ENCODE measurements at places on chromosomes 12 and 14. TPM values are rescaled to one million over a fixed set of nuclear protein-coding genes. Genes with fewer than 3 reads are reported as not detected.
A peak's percentile ranks its signal among the peaks of the same experiment; 100 is the strongest.

DNA sequence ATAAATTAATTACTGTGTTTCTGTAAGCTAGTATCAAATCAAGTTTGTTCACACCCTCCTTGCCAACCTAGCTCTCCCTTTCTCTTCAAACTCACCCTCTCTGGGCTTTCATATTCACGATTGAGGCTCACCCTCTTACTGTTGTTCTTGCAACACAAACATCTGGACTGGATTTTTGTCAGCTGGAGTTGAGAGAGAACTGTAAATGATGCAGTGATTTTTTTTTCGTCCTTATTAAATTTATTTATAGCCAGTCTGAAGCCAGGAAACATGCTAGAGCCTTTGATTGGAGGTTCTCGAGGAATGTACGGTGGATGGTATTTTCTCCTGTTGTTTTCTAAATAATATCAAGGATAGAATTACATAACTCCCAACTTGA lies 485.1 kb downstream of the ZFP36L1 start:
- DNase-seq = no peak
- H3K36me3 ChIP-seq = no peaks in the 10 kb centered on the region
- H3K4me3 ChIP-seq = no peak overlapping the region
- no peak overlapping the region for H3K27ac ChIP-seq
- H3K4me1 ChIP-seq = peaks cover 6% of the 10 kb centered on the region

DNA sequence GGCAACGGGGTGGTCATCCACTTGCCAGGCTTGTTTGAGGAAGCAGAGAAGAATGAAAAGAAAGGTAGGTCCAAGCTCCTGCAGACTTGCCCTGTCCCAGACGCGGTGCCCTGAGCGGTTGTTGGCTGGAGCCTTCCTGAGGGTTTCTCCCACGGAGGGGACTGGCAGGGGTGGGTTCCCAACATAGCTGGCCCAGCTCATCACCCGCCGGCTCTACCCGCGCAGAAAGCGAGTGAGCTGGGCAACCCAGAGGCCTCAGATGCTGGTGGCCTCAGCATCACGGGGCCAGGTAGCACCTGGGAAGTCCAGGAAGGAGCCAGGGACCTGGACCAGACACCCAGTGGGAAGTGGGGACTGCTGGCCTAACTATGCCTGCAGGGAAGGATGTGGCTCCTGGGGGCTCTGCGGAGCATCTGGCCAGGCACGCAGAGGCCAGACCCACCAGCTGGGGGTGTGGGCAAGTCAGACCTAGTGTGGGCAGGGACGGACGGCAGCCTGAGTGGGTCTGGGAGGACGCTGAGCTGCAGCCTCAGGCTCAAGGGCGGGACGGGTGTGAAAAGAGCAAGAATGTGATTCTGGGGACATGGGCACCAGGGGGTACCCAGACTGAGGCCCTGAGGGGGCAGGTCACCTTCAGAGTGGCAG lies 14.4 kb upstream of the SIVA1 start:
- no peak overlapping the region for H3K4me3 ChIP-seq
- H3K27me3 ChIP-seq = no peaks in the 10 kb centered on the region

- no peak overlapping the region for H3K4me3 ChIP-seq
- peaks cover 53% of the 10 kb centered on the region for H3K4me1 ChIP-seq
- no peaks in the 10 kb centered on the region for H3K36me3 ChIP-seq
- no peaks in the 10 kb centered on the region for H3K27me3 ChIP-seq
Observed at GRCh38 chr12:1588575-1588947, 5.8 kb downstream of the FBXL14 start.

GRCh38 chr14:23551266-23552028 lies at the start of gene ZFHX2:
Gene ZFHX2 (minus strand): TSS chr14:23551765. CDS start chr14:23535325, 16,440 bp downstream.
- peak; percentile 55 for DNase-seq
- peak within 1 kb of the TSS; percentile 39 for H3K27ac ChIP-seq
- H3K27me3 ChIP-seq = no peaks in the 10 kb centered on the region
- peaks cover 20% of the 10 kb centered on the region for H3K4me1 ChIP-seq
- peak within 1 kb of the TSS; percentile 71 for H3K4me3 ChIP-seq
- no peaks in the 10 kb centered on the region for H3K36me3 ChIP-seq

DNA sequence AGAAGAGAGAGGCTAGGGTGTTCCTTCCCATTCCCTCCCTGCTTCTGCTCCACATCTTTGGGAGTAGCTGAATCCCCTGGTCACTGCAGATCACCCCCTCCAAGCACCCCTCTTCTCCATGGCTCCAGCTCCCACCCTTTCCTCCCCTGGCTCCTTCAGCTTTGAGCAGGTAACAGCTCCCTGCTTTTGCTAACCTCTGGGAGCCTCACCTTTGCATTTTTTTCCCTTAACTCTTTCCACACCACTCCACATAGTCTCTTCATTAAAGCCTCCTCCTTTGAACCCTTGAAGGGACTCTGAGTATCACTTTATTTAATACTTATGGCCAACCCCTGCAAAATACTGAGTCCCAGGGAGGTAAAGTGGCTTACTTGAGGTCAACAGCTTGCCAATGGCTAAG lies 25.7 kb upstream of the SERPINA6 start:
- H3K4me3 ChIP-seq = no peak overlapping the region
- no peak overlapping the region for H3K27ac ChIP-seq
- H3K36me3 ChIP-seq = no peaks in the 10 kb centered on the region
- no peaks in the 10 kb centered on the region for H3K27me3 ChIP-seq

Gene SDR9C7
- total RNA-seq = not detected

Gene SERPINA12
- not detected for total RNA-seq

DNA sequence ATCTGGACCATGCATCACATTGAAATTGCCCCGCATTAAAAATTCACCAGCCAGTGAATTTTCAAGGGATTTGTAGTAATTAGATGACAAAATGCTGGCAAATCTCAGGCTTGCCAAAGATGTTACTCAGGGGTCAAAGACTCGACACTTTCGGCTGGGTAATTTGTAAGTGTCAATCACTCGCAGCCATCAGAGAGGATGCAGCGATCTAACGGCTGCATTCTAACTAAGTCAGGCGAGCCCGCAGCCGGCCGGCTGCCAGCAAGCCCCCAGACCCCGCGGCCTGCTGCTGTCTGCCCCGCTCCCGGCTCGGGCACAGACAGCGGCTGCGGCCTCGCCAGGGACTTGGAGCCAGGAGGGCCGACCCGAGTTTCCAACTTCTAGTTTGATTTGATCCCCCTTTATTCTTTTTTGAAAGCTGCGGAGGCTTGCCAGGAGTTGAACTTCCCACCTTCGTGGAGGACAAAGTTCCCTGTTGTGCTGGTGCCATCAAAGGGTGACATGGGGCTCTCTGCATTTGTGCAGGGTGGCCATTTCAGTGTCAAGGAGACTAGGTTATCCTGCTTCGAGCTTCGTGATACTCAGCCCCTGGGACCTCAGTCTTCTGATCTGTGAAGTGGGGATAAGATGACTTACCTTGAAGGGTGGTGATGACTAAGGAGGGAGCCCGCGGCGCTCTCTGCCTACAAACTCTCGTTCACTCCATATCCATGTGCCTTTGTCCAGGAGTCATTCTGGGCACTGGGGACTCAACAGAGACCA lies 169.9 kb downstream of the RBM19 start:
- no peaks in the 10 kb centered on the region for H3K36me3 ChIP-seq
- H3K4me1 ChIP-seq = no peaks in the 10 kb centered on the region
- no peak overlapping the region for H3K4me3 ChIP-seq
- no peaks in the 10 kb centered on the region for H3K27me3 ChIP-seq
- H3K27ac ChIP-seq = no peak overlapping the region
- DNase-seq = no peak

- peak overlapping the region; percentile 6 for H3K4me3 ChIP-seq
- peak overlapping the region; percentile 13 for H3K27ac ChIP-seq
- H3K36me3 ChIP-seq = no peaks in the 10 kb centered on the region
- H3K27me3 ChIP-seq = no peaks in the 10 kb centered on the region
- H3K4me1 ChIP-seq = peaks cover 68% of the 10 kb centered on the region
Observed at GRCh38 chr14:70893858-70894291, 13.4 kb upstream of the PCNX1 start.

Gene LMNTD1
- total RNA-seq = not detected

DNA sequence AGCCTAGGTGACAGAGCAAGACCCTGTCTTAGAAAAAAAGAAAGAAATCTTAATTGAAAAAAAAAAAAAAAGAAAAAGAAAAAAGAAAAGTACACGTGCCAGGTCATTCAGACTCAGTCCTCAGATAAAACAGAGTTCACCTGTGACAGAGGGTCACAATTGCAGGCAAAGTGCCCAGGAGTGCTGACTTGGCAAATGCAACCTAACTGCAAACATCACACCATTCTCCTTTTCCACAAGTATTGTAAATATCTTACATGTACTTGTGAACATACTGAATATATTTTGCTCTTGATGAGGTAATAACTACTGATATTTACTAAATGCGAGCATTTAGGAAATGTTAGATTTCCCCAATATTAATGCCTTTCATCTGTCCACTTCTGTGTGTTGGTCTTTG lies 9.0 kb upstream of the COL2A1 start:
- DNase-seq = no peak
- H3K4me1 ChIP-seq = no peaks in the 10 kb centered on the region
- no peak overlapping the region for H3K27ac ChIP-seq
- no peaks in the 10 kb centered on the region for H3K36me3 ChIP-seq

- no peak overlapping the region for H3K4me3 ChIP-seq
- no peaks in the 10 kb centered on the region for H3K36me3 ChIP-seq
- H3K27ac ChIP-seq = no peak overlapping the region
Observed at GRCh38 chr12:5222011-5222461, 178.4 kb downstream of the KCNA5 start.

GRCh38 chr12:41212625-41213024 lies 24.5 kb downstream of the PDZRN4 start:
- H3K27me3 ChIP-seq = no peaks in the 10 kb centered on the region
- DNase-seq = no peak
- H3K4me3 ChIP-seq = no peak overlapping the region

- no peak for DNase-seq
- H3K27ac ChIP-seq = peak overlapping the region; percentile 92
- H3K36me3 ChIP-seq = peaks cover 8% of the 10 kb centered on the region
- no peak overlapping the region for H3K4me3 ChIP-seq
- H3K27me3 ChIP-seq = no peaks in the 10 kb centered on the region
Observed at GRCh38 chr12:64450711-64451486, 1.0 kb upstream of the TBK1 start.

- DNase-seq = no peak
- H3K4me1 ChIP-seq = no peaks in the 10 kb centered on the region
- no peak overlapping the region for H3K27ac ChIP-seq
- no peaks in the 10 kb centered on the region for H3K27me3 ChIP-seq
- no peak overlapping the region for H3K4me3 ChIP-seq
Observed at GRCh38 chr12:126830778-126831680, 1435.9 kb upstream of the TMEM132C start.

Gene MAPK1IP1L
- 73.4 TPM for total RNA-seq

Gene SERPINA4
- not detected for total RNA-seq

Gene POU6F1
- total RNA-seq = 71.9 TPM

- no peak overlapping the region for H3K4me3 ChIP-seq
- no peaks in the 10 kb centered on the region for H3K27me3 ChIP-seq
- DNase-seq = no peak
- no peaks in the 10 kb centered on the region for H3K36me3 ChIP-seq
- H3K4me1 ChIP-seq = no peaks in the 10 kb centered on the region
Observed at GRCh38 chr12:130686511-130686991, 29.5 kb downstream of the RIMBP2 start.

DNA sequence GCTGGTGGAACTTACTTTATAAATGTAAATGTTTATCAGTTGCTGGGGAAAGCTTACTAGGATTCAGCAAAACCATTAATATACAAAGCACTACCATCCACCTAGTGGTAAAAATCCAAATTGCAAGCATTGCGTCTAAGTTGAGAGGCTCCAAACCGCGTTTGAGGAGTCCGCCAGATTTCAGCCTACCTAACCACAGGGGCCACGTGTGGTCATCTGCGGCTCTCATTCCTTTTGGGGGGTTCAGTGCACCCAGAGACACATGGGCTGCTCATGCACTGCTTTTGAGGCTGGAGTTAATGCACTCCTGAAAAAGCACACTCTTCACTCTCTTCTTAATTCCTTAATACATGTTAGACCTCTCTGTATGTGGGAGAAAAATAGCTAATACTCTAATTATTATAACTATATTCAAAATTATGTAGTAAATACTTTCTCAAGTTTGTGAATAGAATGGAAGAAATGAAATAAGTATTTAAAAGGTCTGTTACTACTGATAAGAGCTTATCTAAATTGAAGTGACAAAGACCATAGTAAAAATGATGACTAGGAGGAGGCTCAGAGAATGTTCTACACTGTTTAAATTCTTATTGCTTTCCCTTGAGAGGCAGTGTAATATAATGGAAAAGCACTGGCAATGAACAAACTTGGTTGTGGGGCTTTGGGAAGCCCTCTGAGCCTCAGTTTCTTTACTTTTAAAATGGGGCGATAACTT lies 41.4 kb upstream of the MANSC4 start:
- H3K27me3 ChIP-seq = no peaks in the 10 kb centered on the region
- no peak for DNase-seq

Gene ERP27
- total RNA-seq = 9.3 TPM

GRCh38 chr12:6827982-6828780 lies at the start of gene P3H3:
Gene P3H3 (plus strand): TSS chr12:6828407. CDS start chr12:6828441, 34 bp downstream.
- H3K4me3 ChIP-seq = peak within 1 kb of the TSS; percentile 58
- H3K36me3 ChIP-seq = no peaks in the 10 kb centered on the region
- H3K27me3 ChIP-seq = peaks cover 10% of the 10 kb centered on the region
- no peak within 1 kb of the TSS for H3K27ac ChIP-seq
- DNase-seq = no peak

Gene TMPRSS12
- total RNA-seq = not detected

- no peaks in the 10 kb centered on the region for H3K36me3 ChIP-seq
- no peaks in the 10 kb centered on the region for H3K4me1 ChIP-seq
- DNase-seq = no peak
Observed at GRCh38 chr12:33602515-33602914, 162.9 kb upstream of the SYT10 start.

GRCh38 chr12:132715874-132716273 lies 5.2 kb downstream of the PGAM5 start:
- H3K36me3 ChIP-seq = peaks cover 37% of the 10 kb centered on the region
- DNase-seq = no peak
- H3K4me1 ChIP-seq = peaks cover 20% of the 10 kb centered on the region
- no peak overlapping the region for H3K27ac ChIP-seq
- no peaks in the 10 kb centered on the region for H3K27me3 ChIP-seq
- H3K4me3 ChIP-seq = no peak overlapping the region

DNA sequence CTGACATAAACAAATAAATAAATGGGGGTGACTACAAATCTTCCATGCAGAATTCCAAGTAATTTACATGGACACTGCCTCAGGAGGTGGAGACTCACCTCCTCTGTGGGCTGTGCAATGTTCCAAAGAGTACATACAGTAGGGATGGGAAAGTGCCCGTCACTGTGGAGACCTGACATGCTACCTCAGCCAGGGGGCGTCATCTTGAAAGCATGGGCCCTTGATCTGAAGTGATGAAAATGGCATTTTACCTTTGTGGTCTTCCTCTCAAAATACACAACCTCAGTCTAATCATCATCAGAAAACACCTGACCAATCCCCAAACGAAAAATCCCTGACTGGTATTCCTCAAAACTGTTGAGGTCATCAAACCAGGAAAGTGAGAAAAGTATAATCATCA lies 48.4 kb downstream of the ANAPC7 start:
- peak; percentile 15 for DNase-seq
- no peak overlapping the region for H3K27ac ChIP-seq
- no peaks in the 10 kb centered on the region for H3K27me3 ChIP-seq
- no peak overlapping the region for H3K4me3 ChIP-seq
- no peaks in the 10 kb centered on the region for H3K36me3 ChIP-seq
- H3K4me1 ChIP-seq = peaks cover 3% of the 10 kb centered on the region

DNA sequence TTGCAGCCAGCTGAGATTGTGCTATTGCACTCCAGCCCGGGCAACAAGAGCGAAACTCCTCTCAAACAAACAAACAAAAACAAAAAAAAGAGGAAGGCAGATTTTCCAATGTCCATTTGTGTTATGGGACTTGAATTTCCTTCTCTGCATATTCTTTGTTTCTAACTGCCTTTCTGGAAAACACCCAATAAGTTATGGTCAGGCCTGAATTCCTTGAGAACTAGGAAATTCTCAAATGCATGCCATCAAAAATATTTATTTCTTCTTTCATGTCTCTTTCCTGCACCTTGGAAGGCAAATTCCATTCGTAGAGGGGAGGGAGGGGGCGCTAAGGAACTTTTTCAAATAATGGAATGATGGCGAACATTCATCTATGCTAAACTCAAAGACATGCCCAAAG lies 117.6 kb upstream of the TMCC3 start:
- H3K36me3 ChIP-seq = no peaks in the 10 kb centered on the region
- no peak for DNase-seq
